Stimulated activated CD8-positive, alpha-beta memory T cell treated with anti-CD3 and anti-CD28 coated beads, Interleukin-15, amount 100 ng/mL, for 1 hour (primary cell): ENCODE measurements at places on chromosomes 12 and 14.

GRCh38 chr14:99230208-99231151, 41.5 kb downstream of the BCL11B start:
- peak; percentile 62 for DNase-seq

DNA sequence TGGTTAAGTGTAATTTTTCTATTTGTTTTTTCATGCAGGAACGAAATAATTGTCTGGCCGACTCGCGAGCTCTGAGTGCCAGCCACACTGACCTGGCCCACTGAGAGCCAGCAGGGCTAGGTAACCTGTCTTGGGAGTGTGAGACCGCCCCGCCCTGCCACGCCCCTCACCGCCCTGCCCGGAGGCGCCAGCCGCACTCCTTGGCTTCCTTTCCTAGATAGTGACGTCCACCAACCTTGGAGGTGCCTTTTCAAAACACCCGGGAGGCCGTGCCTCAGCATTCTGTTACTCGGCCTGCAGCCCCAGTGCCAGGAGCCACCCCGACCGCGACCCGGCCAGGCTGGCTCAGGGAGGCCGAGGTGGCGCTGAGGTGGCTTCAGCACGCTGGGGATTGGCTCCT, 21.7 kb downstream of the XRCC3 start:
- no peak for DNase-seq

DNA sequence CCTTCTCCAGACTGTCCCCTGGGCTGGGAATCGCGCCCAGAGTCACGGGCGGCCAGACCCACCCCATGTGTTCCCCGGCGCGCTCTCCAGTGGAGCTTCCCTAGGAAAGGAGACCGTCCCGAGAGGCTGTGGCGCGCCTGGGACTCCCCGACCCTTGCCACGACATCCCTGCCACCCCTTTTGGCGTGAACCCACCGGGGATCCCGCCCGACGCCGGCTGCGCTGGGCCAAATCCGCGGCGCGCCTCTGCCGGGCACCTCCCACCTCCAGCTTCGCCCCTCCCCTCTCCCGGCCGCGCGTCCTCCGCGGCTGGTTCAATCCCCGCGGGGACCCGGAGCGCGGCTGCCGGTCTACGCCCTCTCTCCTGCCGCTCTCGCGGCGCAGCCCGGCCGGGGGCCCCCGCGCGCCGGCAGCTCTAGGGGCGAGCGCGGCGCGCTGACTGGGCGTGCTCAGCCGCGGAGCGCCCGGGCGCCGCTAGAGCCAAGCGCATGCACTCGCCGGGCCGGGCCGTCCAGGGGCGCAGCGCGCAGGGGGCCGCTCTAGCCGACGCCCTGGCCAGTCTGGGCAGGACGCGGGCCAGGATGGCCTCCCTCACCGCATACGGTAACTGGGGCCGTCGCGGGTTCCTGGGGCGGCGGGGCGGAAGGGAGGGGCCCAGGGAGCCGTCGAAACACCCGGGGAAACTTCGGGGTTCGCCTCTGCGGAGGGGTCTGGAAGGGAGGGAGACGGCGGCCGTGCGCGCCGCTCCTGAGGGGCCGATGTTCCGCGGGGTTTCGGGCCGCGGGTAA, 77.4 kb upstream of the ANO4 start:
- DNase-seq: no peak

DNA sequence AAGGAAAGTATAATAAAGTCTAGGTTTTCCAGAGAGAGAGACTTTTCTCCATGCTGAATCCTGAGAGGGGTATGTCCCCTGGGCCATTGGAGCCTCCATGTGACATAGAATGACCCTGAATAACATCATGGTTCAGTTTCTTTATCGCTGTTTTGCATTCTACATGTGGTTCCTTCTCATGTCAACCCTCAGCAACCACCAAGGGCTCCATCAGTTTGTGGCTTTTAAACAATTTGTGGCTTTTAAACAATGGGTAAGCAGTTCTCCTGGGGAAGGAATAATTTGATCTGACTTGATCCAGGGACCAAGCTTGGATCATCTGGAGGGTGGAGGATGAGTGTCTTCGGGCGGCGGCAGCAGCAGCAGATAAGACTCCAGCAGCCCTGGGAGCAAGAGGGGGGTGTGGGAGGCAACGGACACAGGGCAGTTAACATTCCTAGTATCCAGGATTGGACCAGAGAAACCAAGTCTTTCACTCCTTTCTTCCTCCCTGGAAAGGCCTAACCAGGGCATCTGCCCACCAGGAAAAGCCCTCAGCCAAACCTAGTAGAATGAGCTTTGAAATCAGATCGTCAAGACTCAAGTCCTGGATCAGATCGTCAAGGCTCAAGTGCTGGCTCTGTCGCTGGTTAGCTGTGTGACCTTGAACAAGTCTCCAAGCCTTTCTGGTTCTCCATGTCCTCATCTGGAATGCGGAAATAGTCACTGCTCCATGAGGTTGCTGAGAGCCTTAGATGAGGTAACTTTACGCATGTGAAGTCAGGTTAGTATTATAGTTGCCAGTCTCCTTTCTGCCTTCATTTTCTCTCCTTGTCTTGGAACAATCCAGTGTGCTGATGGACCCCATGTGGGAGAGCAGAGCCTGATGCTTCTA, 27.8 kb upstream of the FAM222A start:
- no peak for DNase-seq

DNA sequence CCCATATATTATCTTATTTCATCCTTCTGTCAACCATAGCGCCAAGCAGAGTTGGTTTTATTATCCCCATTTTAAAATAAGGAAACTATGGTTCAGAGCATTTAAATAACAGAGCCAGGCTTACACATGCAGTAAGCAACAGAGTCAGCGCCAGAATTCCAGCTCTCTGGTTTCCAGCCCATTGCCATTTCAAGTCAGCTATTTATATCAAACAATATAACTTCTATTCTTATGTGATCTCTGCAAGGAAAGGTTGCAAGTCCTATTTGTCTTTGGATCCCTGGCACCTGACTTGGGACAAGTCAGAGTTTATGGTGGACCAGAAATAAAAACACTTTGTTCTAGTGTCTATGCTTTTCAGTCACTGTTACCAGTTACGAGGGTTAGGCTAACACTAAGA, 174.1 kb upstream of the EEA1 start:
- DNase-seq: no peak

GRCh38 chr14:65594153-65594881, 181.8 kb downstream of the FUT8 start:
- no peak for DNase-seq

DNA sequence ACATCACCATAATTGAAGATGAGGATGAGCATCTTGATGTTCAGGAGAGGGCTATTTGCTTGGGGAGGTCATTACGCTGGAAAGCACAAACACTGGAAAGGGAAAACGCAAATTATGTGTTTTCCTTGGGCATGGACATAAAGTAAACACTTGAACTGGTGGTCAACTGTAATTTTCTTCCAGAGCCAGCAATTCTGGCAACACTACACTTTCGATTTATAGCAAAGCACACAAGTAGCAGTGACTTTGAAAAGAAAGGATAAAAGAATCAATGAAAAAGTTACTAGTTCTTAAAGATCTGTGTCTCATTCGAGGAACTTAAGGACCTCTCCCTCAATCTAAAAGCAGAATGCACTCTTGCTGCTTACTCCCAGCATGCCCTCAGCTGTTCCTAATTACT, 2.2 kb downstream of the CLEC14A start:
- no peak for DNase-seq

DNA sequence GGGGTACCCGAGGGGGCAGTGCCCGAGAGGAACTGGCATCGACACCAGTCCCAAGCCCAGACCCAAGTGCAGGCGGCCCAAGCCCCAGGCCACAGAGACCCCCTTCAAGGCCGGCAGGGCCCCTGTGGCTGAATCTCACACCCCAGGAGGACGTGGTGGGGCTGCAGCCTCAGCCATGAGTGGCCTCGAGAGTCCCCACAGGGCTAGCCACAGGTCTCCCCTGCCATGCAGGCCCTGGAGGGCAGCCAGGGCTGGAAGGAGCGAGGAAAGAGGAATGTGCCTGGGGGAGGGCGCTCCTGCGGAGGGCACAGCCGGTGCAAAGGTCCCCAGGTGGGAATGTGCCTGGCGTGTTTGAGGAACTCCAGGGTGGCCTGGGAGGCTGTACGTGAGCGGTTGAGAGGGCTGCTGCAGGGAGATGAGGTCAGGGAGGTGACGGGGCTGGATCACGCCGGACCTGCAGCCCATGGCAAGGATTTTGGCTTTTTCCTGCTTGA, 86.1 kb downstream of the NCOR2 start:
- DNase-seq: no peak

DNA sequence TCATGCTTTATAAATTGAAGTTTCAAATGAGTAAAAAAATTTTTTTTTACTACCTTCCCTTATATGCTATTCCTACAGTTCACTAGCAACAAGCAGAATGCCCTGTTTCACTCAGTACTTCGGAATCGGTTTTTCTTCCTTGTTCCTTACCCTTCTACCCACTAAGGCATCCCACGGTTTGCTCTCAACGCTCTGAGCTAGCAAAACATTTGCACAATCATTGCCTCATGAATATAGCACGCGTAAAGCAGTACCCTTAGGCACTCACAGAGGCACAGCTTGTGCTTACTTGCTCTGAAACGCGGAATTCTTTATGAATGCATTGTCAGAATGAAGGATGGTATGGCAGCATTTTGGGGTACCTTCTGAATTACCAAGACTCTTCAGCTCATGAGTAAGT, 45.0 kb downstream of the PPP1R13B start:
- no peak for DNase-seq

DNA sequence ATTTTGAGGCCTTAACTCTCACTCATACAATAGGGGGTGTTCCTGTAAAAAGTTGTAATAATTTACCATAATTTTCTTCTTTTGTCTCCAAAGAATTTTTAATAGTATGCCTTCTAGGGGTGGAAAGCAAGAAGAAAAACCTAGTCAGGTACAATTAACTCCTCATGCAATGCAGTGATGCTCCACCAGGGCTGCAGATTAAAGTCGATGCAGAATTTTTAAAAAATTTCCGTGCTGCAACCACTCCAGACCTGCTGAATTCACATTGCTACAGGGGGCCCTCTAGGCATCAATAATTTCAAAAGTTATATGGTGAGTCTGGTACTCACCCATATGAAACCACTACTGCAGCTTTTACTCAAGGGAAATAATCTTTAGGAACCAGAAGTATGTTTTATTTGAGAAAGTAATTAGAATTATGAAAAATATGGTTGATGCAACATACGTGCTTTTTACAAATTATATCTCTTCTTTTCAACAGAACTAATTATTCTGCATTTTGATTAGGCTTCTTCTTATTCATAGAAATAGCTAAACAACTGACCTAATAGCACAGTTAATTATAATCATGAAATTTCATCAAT, 353.2 kb downstream of the BCAT1 start:
- DNase-seq: no peak

DNA sequence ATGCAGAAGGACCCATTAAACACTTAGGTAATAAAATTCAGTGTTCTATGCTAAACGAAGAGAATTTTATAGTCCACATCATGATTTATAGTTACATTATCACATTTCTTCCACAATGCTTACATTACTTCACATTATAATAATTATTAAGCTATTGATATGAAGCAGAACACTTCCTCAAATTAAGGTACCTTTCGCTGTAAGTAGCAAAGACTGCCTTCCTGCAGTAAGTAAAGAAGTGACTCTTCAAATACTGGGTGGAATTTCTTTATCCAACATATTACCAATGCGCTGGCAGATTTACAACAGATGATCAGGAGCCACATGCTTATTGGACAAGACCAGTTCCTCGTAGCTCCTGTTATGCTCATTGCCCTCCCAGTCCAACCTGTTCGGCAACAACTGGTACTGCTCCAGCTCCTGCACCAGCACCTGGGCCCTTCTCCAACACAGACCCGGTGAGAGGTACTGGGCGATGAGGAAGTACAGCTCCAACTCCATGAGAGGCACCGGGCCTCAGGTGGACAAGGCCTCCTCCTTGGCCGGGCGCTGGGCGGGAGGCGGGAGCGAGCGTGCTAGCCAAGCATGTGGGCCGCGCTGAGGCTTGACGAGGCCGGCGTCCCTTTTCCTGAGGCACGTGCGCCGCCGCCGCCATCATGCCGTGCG, 210.7 kb upstream of the ATP2B1 start:
- DNase-seq: no peak

GRCh38 chr12:3199551-3200031, 122.4 kb downstream of the TSPAN9 start:
- no peak for DNase-seq

DNA sequence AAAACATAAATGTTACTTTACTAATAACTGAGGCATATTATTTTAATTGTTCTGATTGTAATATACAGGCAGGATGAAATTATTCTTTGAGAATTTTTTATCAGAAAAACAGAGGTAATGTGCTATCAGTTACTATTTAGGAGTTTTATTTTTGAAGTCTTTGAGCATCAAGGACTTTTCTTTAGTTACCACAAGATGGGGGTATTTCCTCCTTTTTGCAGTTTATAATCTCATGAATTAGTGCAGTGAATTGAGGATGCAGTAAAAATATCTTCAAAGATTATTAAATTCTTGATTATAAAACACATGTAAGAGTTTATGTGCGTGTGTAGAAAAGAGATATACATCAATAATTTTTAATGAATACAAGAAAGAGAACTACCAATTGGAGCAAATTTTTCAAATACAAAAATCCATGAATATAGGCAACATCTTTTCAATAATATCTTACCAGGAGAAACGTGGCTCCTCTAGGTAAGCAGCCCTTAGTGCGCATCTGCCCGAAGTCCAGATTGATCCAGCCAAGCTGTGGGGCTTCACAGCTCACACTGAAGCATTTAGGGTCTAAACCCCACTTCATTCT, 71.6 kb downstream of the ERGIC2 start:
- DNase-seq: no peak

- DNase-seq: no peak
These were observed 62.3 kb downstream of the BEGAIN start for GRCh38 chr14:100524933-100525243.

- DNase-seq: no peak
These were observed 2.5 kb upstream of the PLEKHD1 start for GRCh38 chr14:69481815-69482568.

DNA sequence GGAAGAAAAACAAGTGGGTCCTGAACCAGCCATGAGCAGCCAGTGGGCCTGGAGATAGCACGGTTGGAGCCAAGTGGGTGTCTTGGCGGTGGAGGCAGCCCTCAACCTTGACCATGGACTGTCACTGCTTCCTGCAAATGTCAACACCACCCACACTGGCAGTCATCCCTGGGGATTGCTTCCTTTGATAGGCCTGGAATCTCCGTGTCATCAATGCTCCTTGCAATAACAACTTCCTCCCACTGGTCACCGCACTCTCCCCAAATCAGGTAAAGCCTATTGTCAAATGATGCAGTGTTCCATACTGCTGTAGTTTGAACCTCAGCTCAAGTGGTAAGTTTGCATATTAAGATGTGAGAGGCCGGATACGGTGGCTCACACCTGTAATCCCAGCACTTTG, 129.1 kb downstream of the NTF3 start:
- no peak for DNase-seq

- DNase-seq: no peak
These were observed 57.9 kb upstream of the CNOT2 start for GRCh38 chr12:70185301-70185700.

GRCh38 chr14:50363714-50364111, 33.0 kb downstream of the CDKL1 start:
- peak; percentile 7 for DNase-seq
